ENCODE measurements at places on chromosomes 11 and 22.

- DNase-seq = no peak
Measured at GRCh38 chr22:46731246-46732040, 6.6 kb downstream of the CERK start.

GRCh38 chr22:23501708-23502107 lies 78.4 kb downstream of the IGLL1 start:
- no peak for DNase-seq

- DNase-seq = no peak
Measured at GRCh38 chr11:133311230-133311629, 221.1 kb downstream of the OPCML start.

- DNase-seq = peak; percentile 5
Measured at GRCh38 chr22:20867179-20868024, 8.6 kb downstream of the SNAP29 start.

DNA sequence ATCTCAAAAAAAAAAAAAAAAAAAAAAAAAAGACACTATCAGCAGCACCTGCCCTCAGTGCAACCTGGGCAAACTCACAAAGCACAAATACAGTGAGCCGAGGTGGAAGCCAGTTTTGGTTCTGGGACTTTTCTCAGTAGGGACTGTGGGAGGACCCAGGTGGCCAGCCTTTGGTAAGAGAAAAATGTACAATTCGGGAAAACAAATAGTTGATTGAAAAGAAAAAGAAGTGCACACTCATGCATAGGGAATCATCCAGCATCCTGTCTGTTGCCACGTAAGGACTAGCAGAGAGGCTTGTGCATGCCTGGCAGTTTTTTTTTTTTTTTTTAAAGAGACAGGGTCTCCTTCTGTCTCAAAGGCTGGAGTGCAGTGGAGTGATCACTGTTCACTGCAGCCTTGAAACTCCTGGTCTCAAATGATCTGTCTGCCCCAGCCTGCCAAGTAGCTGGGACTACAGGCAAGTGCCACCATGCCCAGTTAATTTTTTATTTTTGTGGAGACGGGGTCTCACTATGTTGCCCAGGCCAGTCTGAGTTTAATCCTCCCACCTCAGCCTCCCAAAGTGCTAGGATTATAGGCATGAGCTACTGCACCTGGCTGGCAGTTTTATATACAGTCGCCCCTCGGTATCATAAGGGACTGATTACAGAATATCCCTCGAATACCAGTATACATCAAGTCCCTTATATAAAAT lies 36.7 kb downstream of the TPST2 start:
- DNase-seq = no peak

GRCh38 chr11:27467181-27467913 lies 5.2 kb downstream of the LGR4 start:
- no peak for DNase-seq

DNA sequence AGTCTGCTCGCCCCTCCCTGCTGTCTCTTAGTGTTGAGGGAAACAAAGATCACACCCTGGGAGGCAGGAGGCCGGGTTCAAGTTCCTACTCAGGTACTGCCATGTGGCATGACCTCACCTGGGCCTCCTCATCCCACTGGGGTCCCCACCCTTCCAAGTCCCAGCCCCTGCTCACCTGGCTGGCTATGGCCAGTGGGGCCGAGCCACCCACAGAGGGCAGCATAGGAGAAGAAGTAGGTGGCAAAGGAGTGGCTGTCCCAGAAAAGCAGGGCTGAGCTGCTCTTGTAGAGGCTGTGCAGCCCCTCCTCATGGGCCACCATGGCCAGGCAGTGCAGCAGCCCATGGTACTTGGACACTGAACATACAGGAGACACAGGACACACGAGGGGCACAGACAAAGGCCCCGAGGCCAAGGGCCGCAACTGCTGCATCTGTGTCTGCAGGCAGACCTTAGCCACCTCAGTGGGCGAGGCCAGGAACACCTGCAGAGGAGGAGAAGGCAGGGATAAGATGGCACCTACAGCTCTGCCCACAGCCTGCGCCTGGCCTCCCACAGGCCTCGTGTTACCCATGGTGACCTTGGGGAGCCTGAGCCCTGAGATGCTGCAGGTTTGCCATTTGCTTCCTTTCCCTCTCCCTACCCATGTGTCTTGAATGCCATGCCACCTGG lies 50.6 kb upstream of the MPEG1 start:
- no peak for DNase-seq

DNA sequence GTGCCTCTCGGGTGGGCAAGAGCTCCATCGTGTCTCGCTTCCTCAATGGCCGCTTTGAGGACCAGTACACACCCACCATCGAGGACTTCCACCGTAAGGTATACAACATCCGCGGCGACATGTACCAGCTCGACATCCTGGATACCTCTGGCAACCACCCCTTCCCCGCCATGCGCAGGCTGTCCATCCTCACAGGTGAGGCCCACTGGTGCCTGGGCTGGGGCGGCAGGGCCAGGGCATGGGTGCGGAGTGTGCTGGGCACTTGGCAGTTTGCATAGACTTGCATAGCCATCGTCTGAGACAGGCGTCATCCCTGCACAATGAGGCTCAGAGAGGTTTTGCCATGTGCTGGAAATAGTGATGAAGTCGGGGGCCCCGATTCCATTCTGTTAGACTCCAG lies 6.3 kb downstream of the RASD2 start:
- DNase-seq = no peak

DNA sequence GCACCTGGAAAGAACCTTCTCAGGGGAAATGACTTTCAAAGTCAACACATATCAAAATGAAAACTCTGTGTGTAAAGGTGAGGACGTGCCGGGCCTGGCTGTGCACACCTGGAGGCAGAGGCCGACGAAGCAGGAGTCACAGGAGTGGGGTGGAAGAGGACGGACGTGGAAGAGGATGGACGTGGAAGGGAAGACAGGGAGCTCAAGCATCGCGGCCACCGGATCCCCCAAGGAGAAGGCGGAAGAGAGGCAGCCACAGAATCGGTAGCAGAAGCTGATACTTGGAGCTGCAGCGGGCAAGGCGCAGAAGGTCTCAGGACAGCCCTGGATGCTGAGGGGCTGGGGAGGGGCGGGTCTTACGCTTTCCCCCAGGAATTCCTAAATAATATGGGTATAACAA lies 519.8 kb downstream of the BRD1 start:
- no peak for DNase-seq

GRCh38 chr22:31094021-31094551 lies 13.0 kb downstream of the SMTN start:
- DNase-seq = no peak

DNA sequence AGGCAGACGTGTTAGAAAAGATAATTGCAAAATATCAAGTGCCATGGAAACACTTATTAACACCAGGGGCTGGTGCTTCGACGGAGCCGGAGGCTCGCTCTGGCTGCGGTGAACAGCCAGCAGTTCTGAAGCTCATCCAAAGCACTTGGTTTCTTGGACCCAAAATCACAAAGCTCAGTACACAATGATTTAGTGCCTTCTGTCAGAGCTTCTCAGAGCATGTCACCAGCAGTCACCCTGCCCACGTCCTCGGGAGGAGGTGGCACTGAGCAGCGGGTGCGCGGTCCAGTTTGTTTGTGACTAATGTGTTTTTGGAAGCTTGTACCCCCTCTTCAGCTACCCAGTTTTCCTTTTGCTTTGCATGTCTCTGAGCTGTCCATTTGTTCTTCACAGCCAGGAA lies 58.7 kb upstream of the KIRREL3 start:
- no peak for DNase-seq

DNA sequence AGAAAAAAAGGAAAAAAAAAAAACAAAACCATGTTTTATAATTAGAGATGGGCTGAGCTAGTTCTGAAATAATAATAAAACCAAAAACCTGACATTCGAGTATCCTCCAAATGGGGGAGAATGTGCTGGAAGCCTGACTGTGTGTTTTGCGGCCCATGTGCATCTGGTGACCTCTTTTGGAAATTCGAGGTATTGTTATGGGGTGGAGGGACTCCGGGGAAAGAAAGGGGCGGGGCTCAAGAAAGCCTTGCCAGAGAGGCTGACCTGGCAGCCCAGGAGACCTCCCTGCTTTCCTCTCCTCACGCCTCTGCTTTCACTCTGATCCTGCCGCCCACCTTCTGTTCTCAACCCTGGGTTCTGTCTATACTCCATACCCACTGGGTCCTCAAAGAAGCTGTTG lies 72.9 kb downstream of the CTTN start:
- peak; percentile 3 for DNase-seq

DNA sequence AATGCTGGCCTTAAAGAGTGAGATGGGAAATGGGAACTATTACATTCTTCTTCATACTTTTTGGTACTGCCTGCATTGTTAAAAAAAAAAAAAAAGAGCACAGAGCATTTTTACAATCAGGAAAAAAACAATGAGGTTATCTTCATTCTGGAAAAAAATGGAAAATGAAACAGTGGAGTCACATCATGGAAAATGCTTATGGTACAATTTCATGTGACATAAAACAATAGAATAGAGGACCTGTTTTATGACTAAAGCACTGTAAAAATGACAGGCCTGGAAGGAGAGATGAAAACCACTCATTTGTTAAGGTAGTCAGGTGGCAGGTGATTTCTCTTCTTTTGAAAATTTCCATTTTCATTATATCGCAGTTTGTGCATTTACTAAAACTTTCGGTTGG lies 75.0 kb downstream of the TIMP3 start:
- DNase-seq = no peak

- DNase-seq = no peak
Measured at GRCh38 chr11:134254433-134255183, 1.2 kb downstream of the ACAD8 start.

DNA sequence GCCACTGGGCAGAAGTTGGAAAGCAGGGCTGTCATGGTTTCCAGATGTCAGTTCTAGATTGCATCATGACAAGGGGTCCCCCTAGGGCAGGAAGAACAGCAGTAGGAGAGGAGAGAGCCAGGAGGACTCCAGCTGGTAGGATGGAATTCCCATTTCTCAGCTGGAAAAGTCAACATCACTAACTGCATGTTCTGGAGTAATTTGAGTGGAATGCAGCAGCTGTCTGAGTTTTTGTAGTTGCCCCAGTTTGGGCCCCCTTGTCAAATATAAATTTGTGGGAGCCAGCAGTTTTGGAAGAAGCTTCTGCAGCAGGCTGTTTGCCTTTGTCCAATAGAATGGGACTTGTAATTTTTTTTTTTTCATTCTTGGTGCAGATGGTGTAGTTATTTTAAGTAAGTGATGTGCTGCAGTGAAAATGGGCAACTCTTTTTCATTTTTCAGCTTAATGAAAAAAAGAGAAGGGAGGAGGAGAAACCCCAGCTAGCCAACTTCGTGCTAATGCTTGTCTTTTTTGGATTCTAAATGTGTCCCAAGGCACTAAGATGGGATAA lies 86.9 kb downstream of the LDLRAD3 start:
- DNase-seq = no peak

GRCh38 chr11:125423247-125423849 lies 72.7 kb downstream of the FEZ1 start:
- peak; percentile 11 for DNase-seq

DNA sequence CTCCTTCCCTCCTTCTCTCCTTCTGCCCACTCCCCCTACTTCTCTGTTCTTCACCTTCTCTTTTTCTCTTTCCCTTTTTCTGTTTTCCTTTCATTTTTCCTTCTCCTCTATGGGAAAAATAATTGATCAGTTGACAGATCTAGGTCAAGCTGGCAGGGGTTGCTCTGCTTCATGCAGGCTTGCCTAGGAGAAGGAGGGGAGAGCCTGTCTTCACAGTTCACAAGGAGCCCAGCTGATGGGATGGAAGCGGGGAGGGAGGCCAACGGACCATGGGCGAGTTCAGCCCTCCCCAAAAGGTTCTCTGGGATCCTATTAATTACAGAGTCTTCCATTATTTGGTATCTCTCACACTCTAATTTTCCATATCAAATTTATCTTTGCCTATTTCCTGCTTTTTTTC lies 5.5 kb downstream of the NTM start:
- DNase-seq = no peak

GRCh38 chr11:35141571-35141971 lies 2.6 kb downstream of the CD44 start:
- no peak for DNase-seq

DNA sequence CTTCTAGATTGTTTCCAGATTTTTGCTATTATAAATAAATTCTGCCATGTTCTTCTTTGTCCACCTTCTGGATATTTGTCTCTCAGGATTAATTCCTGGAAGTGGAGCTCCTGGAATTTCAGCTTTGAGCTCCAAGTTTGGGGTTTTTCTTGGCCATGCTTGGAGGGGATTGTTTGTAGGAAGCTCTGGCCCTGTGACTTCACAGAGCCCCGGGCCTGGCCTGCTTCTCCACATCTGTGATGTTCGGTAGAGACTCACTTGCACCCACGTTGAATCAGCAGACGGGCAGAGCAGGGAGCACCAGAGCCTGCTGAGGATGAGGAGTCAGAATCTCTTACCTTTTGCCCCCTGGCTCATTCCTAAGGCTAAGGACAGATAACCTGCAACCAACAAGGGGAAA lies 35.7 kb downstream of the LRRC32 start:
- no peak for DNase-seq

- DNase-seq = no peak
Measured at GRCh38 chr22:48181263-48181955, 1419.0 kb downstream of the TBC1D22A start.

DNA sequence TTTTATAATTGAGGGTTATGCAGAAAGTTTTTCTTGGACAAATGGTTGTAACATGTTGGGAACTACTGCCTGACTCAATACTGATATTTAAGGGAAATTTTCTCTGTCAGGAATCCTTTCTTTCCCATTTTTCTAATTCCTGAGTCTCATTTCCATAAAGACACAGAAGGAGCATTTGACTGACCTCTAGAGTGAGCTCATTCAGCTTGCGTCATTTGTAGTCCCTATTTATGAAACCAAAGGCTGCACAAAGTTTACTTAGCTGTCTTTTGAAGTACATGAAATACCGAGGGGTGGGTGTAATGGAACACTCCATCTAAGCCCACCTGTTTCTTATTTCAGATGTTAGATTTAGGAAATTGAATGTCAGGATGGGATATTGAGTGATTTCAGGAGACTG lies 359.5 kb upstream of the C11orf87 start:
- DNase-seq = no peak

GRCh38 chr11:112363527-112363926 lies 102.9 kb upstream of the PLET1 start:
- DNase-seq = no peak

DNA sequence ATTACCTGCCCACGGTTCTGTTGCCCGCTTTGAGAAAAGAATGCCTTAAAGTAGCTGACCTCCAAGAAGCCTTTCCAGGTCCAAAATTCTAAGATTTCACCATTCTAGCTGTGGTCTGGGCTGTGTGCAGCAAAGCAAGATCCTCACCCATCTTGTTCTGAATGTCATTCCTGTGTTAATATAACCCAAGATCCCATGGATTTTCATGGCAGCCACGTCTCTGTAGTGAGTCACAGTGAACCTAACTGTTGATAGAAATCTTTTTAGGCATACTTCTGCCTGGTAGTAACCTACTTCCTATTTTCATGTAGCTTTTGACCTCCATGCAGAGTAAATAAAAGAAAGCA lies 210.0 kb downstream of the NAV2 start:
- no peak for DNase-seq

All from CD4-positive, alpha-beta T cell treated with Interleukin-4 for 4 hours (primary cell).